Glutamatergic neuron (in vitro differentiated cells): ENCODE measurements at places on chromosomes 1 and 21.

- DNase-seq, result no peak
Measured at GRCh38 chr1:93961443-93961842, 52.2 kb upstream of the GCLM start.

DNA sequence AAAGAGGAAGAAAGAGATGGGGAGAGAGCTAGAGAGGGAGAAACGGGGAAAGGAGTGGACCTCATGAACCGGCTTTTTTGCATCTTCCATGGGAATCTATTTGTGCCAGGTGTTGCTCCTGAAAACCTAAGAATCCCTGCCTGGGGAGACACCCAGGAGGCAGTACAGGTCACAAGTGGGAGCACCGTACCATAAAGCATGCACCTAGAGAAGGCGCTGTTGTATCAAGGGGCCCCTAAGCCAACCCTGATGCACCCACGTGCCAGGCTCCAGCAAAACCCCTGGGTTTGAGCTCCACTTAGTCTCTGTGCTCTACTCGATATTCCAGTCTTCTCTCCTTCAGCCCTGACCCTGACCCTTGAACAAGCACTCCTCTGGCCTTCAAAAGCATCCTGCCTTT, 233.6 kb downstream of the RRAGC start:
- no peak for DNase-seq

DNA sequence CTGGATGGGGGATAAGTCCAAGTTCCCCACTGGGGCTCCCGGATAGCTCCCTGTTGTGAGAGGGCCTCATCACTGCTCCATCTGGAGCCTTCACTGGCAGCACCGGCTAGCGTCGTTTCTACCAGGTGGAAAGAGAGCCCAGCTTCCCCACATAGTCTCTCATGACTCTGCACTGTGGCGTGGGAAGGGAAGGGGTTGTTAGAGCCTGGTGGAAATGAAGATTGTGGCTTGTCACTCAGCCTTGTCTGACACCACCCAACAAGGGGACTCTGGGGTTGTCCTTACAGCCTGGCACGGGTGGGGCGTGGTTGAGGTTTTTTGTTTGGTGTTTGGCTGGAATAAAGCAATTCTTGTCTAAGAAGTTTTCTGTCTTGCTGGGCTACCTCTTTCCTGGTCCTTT, 94.6 kb downstream of the ADARB1 start:
- no peak for DNase-seq

DNA sequence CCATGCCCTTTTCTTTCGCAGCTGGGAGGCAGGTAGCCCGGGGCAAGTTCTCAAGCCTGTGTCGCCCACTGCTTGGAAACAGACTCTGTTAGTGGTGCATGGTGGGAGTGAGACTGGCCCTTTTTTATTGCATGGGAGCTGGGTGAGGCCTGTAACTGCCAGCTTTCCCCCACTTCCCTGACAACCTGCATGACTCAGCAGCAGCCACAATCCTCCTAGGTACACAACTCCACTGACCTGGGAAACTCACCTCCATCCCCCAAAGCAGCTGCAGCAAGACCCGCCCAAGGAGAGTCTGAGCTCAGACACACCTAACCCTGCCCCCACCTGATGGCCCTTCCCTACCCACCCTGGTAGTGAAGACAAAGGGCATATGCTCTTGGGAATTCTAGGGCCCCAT, 25.8 kb downstream of the PIGP start:
- no peak for DNase-seq

GRCh38 chr1:118563981-118564951, 379.2 kb upstream of the SPAG17 start:
- no peak for DNase-seq

- no peak for DNase-seq
Measured at GRCh38 chr1:236835491-236835890, 40.4 kb downstream of the MTR start.

DNA sequence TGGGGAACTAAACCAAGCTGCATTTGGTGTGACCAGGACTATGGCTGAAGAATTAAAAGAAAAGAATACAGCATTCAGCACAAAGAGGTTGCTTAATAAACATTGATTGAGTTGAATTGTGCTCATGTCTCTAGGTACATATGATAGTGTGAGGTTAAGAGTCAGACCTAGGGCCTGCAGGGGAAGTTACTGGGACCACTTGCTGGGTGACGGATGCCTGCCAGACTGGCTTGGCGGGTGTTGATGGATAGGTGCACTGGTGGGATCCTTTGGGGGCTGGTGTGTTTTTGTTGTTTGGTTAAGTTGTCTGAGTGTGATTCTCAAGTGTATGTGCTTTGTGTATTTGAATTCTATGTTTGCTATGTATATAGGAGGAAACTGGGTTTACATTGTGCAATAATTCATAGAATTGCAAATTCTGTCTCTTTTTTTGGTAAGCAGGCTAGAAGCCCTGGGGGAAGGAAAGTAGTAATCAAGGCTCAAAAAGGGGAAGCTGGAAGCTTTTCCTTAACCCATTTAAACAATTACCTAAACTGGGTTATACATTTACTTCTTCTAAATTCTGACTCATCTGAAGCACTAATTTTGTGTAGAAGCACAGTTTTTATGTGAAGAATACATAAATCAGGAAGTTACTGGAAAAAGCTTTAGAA, 1.8 kb downstream of the CD101 start:
- DNase-seq, result no peak

GRCh38 chr21:40165773-40166070, 298.5 kb downstream of the PCP4 start:
- no peak for DNase-seq
